ENCODE measurements at places on chromosomes 6 and 20. TPM values are rescaled to one million over a fixed set of nuclear protein-coding genes. Genes with fewer than 3 reads are reported as not detected.

DNA sequence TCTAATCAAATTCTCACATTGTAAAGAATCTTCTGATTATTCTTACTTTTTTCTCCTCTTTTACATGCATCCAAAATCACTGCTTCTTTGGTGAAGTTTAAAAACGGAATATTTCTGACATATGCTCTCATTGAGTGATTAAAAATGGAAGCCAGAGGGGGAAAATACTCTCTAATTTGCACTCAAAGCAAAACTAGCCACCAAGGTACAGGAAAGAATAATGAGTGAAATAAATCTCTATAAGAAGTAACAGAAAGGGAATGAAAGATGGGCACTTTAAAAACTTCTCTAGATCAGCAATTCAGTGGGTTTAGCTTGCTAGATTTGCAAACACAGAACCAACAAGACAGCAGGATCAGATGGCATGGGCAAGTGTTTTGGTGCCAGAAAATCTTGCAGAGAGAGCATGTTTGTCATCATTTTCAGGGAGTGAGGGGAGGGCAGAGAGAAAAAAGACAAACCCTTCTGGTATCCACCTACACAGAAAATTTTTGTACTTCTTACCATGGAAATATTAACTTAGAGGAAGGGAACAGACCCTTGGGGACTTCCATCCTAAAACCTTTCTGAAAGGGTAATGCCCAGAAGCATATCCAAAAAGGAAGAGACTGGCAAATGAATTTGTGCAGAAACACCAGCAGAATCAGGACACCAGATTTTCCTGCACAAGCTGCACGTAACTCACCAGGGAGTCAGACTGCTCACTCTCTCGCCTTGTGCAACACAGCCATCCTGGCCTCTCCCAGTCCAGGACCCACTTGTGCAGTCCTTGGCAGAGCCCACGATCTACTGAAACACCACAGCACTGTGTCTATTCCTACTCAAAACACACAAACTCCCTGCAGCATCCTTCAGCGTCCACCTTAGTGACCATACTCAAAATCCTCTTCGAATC is 270.2 kb upstream of the PRDM1 start:
- no peak for DNase-seq

Gene LPA
- not detected for total RNA-seq

DNA sequence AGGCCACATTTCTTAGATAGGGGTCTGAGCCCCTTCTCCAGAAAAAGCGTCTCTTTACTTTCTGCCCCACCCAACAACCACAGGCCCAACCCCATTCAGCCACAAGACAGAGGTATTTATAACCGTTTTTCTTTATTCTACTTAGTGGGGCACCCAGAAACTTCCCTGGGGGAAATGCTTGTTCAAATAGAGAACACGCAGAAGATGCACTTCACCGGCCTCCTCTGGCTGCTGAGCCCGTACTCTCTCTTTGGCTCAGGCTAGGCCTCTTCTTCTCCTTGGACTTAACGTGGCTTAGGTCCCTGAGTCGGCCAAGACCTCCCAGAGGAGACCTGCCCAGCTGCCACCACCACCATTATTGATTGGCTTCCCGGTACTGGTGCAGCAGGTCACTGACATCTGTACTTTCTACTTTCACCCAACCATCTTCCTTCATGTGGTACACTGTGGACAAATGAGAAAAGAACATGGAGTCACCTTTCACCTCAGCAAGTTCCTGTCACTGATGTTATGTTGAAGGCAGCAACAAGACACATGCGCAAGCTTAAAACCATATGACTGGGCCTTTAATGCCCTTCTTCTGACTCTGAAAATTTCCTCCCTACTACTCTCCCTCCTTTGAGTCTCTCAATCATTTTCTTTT is 2.2 kb upstream of the TAP2 start:
- DNase-seq = no peak

Gene IL20RA
- total RNA-seq = 0.29 TPM

- no peak for DNase-seq
Measured at GRCh38 chr6:146335336-146335735, 208.3 kb upstream of the RAB32 start.

DNA sequence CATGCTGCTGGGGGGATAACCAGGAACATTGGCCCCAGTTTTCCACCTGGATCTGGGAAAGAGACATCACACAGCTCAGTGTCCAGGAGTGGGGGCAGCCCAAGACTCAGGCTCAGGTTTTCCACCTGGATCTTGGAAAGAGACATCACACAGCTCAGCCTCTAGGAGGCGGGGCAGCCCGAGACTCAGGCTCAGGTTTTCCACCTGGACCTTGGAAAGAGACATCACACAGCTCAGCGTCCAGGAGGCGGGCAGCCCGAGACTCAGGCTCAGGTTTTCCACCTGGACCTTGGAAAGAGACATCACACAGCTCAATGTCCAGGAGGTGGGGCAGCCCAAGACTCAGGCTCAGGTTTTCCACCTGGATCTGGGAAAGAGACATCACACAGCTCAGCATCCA is 361.6 kb downstream of the THBS2 start:
- DNase-seq = no peak

GRCh38 chr6:149379977-149380376 is 20.1 kb upstream of the SUMO4 start:
- no peak for DNase-seq

- DNase-seq = no peak
Measured at GRCh38 chr6:30156774-30157173, 4.2 kb downstream of the TRIM10 start.

- DNase-seq = peak; percentile 44
Measured at GRCh38 chr6:168363811-168364792, 44.5 kb upstream of the DACT2 start.

- DNase-seq = peak; percentile 17
Measured at GRCh38 chr6:39684790-39685488, 40.3 kb downstream of the KIF6 start.

DNA sequence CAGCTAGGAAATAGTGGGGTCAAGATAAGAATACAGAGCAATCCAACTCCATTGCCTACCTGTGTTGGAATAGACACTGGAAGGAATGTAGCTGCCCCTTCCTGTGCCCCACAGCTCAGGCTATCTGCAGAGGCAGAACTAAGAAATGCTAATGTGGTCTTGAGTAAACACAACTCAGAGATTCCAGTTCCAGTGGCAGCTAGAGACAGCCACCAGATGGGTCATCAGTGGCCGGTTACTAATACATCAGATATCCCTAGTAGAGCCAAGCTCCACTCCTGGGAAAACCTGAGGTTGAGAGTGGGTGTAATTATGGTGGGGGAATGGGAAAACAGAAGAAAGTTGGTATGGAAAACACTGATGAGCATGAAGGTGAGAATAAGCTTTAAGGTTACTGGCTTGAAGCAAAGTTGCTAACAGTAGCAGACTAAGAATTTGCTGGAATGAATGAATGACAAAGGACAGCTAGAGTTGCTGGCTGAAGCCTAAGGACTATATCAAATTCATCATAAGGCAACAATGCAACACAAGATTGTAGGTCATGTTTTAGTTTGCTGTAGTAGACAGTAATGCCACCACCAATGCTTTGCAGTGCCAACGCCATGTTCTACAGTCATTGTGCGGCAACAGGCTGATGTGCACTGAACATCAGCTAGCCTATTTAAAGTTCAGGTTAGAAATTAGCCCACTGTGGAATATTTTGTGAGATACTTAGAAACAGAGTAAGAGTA is 28.3 kb upstream of the FAM83C start:
- peak; percentile 89 for DNase-seq

Gene DEFB132
- total RNA-seq = not detected

DNA sequence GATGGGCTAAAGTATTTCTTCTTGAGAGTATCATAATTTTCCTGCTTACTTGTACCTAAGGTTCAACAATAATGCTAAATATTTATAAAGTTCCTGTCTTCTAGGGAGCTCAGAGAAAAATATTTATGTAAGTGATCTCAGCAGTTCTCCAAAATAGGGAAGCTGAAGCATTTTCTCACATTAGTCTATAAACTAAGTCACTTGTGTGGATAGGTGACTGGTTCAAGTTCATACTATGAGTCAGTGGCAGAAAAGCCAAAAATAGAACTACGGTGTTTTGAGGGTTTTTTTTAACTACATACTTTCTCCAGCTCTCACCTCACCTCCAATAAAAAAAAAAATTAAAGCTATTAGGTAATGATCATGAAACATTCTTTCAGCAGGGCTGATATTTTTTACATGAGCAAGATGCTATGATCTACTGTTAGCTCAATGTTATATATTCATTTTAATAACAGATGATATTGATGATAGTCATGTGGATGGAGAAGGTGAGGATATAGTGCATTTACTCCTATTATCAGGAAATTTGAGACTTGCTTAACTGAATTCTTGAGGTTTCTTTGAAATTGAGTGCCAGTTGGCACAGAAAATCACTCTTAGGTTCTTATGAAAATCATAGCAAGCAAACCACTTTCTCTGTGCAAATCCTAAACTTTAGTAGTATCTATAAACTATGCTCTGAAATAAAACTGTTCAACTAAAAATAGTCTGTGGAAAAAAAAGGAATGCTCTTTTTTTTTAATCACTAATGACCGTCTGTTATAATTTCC is 4.1 kb upstream of the MOXD1 start:
- DNase-seq = peak; percentile 39

DNA sequence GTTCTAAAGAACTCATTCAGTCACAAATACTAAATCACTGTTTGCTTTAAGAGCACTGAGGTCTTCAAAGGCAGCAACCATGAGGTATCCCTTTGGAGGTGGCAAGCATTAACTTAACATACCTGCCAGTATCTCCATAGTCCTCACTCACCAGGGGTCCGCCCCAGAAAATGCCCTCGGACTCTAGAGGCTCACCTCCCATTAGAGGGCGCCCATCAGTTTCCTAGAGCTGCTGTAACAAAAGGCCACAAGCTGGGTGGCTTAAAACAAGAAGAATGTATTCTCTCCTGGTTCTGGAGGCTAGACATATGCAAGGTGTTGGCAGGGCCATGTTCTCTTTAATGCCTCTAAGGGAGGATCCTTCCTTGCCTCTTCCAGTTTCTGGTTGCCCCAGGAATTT is 12.0 kb upstream of the RNGTT start:
- DNase-seq = no peak

Gene HLA-DPA1
- total RNA-seq = 30.4 TPM

DNA sequence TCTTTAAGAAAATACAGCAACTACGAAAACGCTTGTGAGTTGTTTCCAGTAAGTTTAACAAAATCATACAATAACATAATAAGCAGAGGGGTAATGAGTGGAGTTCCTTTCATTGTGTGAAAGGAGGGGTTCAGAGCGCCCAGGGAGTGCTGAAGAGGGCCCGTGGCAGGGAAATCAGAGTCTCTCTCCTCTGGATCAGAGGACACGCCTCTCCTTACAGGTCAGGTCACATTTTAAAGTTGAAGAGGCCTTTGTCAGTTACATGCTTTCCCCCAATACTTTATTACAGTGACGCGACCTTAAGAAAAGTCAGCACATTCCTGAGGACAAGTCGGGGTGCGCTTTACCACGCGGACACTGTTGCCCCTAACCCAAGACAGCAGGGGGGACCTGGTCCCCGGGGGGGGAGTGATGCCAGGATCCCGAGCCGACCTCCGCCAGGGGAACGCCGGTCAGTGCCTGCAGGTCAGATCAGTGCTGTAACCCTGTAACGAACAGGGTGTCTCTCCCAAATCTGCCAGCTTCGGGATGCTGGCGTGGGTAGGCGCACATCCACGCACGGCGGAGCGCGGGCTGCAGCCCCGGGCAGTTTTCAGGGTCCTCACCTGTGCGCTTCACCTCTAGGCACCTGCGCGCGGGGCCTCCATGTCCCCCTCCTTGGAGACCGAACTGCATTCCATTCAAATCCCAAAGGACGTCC is 848 bp downstream of the DACT2 start:
- no peak for DNase-seq

Gene SRMS
- not detected for total RNA-seq

Gene HACE1
- total RNA-seq = 18.9 TPM

Gene BPIFA1
- total RNA-seq = not detected

Gene OXT
- not detected for total RNA-seq

DNA sequence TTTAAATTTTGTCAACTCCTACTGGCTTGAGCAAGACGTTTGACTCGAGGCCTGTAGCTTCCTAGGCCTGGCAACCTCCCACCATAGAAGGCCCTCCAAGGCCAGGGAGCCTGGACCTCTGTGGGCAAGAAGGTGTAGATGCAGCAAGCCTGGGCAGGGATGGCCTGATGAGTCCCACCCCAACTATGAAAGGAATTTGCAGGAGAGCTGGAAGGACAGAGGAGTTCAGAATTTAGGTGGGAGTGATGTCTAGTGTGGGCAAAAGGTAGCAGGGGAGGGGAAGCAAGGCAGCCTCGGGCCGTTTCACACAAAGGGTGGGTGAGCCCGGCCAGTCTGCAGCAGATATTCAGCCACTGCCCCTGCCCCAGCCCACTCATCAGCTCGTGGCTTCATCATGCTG is 245.2 kb downstream of the CDH26 start:
- no peak for DNase-seq

DNA sequence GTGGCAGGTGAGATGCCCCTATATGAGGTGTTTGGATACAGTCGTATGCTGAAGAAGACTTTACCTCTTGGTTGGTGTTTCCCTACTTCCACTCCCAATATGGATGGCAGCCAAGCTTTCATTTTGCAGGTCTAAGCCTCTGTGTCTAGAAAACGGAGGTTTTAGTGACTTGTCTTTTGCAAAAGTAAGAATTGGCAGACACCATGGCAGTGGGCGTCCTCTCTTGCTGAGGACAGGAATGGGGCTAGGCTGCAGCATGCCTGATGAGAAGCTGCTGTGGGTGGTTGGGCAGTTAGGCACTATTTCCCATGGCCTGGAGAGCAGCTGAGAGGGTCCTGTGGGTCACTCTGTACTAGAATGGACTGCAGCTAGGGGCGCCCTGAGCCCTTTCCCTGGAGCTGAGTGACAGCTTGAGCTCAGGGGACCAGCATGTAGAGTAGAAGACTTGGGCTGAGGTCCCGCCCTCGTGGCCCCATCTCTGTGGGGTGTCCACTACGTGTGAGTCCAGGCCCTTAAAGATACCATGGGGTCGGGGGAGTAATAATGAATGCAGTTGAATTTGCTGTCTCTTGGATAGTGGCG is 127.4 kb downstream of the CDH26 start:
- DNase-seq = peak; percentile 44

Gene POM121L2
- not detected for total RNA-seq

DNA sequence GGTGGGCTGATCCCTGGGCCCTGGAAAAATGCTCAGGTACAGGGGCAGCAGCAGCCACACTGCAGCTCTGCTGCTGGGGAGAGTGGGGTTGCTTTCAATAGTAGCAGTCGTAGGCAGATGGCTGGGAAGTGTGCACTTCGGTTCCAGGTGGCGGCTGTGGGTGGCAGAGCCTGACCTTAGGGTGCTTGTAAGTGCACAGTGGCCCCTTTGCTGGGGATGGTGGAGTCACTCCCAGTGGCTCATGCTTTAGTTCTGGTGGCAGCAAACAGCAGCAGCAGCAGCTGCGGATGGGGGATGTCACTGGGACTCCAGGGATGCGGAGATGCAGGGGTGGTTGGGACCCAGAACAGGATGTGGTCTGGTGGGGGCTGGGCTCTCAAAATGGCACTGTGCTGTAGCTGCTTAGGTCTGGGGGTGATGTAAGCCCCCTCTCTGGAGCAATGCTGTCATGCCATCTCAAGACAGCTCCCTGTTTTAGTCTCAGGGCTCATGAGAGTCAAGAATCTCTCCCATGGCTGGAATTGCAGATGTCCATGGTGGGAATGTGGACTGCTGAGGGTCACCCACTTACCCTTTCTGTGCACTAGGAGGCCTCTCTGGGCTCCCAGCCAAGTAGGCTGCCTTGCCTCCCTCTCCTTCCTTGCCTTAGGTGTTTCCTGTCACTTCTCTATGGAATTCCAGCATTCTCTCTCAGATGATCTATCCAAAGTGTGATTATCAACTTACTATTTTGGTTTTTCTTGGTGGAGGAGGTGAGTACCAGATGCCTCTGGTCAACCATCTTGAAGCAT is 146.7 kb upstream of the SLC22A23 start:
- DNase-seq = no peak

Gene PRELID3B
- 72.2 TPM for total RNA-seq
